Stimulated activated CD8-positive, alpha-beta memory T cell treated with anti-CD3 and anti-CD28 coated beads, Interleukin-4, amount 100 ng/mL, for 24 hours (primary cell): ENCODE measurements at places on chromosomes 2 and 18.

DNA sequence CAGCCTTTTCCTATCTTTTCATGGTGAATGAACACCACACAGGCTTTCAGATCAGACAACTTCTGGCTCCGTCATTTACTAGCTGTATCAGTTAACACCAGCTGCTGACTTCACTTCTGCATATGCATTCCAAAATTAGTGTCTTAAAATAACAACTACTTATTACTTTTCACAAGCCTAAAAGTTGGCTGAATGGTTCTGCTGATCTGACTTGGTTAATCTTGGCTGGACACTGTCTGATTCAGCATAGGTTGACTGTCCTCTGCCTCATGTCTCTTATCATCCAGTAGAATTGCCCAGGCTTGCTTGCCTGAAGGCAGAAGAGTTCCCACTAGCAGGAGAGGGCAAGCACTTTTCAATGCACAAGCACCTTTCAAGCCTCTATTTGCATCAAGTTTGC lies 72.7 kb downstream of the MARCHF4 start:
- DNase-seq, result no peak

DNA sequence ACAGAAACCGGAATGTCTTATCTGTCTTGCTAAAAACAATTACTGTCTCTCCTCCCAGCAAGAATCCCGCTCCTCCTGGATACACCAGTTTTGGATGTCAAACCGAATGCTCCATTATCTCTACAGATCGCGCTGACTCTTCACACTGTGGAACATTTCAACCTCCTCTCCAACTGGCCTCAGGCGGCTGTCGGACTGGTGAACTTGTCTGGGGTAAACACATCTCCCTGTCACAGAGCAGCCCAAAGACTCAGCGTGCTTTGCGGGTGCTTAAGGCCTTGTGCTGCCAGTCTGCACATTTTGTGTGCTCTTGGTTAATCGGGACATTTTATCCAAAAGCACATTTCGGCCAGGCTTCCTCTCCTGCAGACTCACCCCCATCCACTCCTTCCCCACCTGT lies 173.1 kb downstream of the ICOS start:
- no peak for DNase-seq

GRCh38 chr18:61998957-61999356 lies 106.2 kb upstream of the RNF152 start:
- no peak for DNase-seq

- no peak for DNase-seq
These were observed 70.8 kb downstream of the LRP2 start for GRCh38 chr2:169291517-169291916.

- DNase-seq, result no peak
These were observed 25.7 kb downstream of the SRBD1 start for GRCh38 chr2:45585267-45585861.

GRCh38 chr2:64359892-64360657 lies 93.9 kb upstream of the LGALSL start:
- DNase-seq, result peak; percentile 48

GRCh38 chr2:85667561-85668008 lies 414 bp downstream of the SFTPB start:
- DNase-seq, result no peak

DNA sequence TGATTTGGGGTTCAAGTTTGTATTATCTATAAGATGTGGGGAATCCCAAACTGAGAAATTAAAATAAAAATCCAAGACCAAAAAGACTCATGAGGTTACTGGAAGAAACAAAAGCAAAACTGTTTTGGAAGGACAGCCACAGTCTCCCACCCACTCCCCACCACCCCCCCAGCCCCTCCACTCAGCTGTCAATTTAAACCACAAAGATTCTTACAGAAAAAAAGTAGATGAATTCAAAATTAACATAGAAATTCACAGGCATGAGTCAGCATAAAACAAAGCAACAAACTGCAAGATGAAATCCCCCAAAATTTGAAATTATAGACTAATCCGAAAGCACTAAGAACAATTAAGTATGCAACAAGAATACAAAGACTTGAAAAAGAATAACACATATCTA lies 12.1 kb downstream of the MAP4K3 start:
- no peak for DNase-seq

DNA sequence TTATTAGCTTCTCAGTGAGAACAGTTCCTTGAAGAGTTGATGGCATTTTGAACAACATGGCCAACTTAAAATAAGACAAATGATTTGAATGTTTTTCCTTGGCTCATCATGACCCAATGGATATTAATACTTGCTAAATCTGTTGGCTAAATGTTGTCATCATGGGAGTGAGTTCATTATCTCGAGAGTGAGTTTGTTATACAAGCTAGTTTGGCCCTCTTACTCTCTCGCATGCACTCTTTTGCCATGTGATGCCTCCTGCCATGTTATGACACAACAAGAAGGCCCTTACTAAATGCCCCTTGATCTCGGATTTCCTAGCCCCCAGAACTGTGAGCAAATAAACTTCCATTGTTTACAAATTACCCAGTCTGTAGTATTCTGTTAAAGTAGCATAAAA lies 22.9 kb upstream of the SANBR start:
- no peak for DNase-seq

DNA sequence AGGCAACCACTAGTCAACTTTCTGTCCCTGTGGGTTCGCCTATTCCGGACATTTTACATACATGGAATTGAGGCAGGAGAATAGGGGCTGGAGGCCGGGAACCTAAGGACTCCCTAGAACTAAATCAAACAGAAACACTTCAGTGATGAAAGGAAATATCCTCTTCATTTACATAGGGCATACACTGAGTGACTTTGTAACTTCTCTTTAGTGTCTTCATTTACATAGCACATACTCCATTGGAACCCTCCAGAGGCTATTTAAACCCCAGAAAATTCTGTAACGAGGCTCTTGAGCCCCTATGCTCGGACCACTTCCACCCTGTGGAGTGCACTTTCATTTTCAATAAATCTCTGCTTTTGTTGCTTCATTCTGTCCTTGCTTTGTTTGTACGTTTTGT lies 56.5 kb downstream of the CCDC195 start:
- DNase-seq, result no peak

DNA sequence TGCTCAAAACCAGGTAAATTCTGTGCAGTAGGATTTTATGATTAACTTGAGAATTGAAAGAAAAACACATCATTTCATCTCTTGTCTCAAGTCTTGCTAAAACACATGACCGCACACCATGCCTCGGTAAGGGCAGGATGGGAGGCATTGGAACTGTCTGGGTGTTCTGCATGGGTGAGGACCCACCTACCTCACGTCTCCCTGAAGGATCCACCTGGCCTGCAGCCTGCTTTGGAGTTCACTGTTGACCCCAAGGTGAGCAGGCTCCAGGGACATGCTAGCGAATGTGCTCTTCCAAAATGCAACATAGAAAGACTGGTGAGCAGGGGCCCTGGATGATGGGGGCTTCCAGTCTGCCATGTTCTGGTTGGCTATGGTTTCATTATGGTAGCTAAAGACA lies 131.5 kb downstream of the NCK2 start:
- DNase-seq, result no peak

DNA sequence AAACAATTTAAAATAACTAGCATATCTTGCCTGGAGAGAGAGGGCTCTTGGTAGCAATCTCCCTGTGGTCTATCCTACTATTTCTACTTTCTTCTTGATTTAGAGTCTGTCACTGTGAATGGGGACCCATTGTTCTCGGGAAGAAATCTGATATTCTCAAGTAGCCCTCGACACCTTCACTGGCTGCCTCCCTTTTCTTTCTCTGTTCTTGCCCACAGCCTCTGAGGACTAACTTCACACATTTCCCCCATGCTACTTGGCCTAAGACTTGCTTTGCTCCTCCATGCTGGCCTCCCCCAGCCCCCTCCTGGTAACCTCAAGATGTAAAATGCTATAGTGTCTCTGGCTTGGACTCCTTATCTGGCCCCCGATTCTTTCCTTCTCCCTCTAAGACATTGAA lies 58.8 kb upstream of the NT5C1B start:
- DNase-seq, result no peak

GRCh38 chr2:170163411-170164065 lies 14.4 kb upstream of the MYO3B start:
- DNase-seq, result no peak

- DNase-seq, result no peak
These were observed 10.8 kb upstream of the MAPRE2 start for GRCh38 chr18:35030277-35030989.

DNA sequence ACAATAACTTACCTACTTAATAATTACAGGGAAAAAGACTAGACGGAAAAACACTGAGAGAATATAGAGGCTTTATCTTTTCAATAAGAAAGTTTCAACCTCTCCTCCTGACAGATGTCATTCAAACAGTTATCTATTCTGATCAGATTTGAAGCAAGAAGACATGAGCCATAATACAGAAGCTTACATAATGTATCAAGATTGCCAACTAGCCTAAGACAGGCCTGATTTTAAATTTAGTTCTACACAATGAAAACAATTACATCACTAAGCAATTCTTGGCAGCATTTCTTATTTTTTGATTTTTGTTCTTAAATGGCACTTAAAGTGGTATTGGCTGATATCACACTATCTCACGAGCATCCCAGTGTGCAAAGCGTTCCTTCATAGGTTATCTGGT lies 41.6 kb downstream of the GPR155 start:
- DNase-seq, result no peak

GRCh38 chr2:235858881-235859280 lies 309.3 kb downstream of the GBX2 start:
- DNase-seq, result no peak

DNA sequence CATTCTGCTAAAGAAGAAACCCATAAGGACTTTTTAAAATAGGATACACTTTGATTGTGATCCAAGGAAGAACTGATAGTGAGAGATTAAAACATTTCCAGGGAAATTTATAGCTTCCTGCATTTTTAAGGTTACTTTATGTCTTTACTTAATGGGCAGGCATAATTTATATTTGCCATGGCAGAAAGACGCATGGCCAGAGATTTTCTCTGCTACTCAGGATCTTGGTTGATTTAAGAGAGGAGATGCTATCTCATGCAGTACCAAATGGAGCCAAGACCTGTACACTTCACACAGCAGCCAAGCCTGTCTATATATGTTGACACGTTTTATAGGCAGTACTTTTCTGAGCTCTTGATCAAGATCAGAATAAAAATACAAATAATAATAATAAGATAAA lies 60.9 kb upstream of the NT5C1B start:
- no peak for DNase-seq

GRCh38 chr2:216607277-216607560 lies 26.0 kb upstream of the IGFBP2 start:
- no peak for DNase-seq

DNA sequence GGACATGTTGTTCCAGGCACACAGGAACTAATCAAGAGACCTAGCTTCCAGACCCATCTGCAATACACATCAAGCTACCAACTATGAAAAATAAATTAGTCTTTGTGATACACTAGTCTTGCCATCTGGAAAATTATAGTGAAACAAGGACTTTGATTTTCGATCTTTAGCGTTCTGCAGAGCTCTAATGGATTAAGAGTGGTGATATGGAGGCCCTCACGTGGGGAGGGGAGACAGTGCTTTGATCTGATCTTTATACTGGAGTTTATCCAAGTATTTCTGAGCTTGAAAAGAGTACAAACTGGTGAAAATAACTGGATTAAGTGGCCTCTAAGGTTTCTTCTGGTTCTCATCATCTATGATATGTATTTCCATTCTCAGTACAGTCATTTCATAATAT lies 273.4 kb upstream of the CDH7 start:
- DNase-seq, result no peak

- no peak for DNase-seq
These were observed 38.9 kb upstream of the MGAT4A start for GRCh38 chr2:98769784-98770183.

GRCh38 chr2:37415128-37415820 lies 70.8 kb downstream of the QPCT start:
- DNase-seq, result no peak

DNA sequence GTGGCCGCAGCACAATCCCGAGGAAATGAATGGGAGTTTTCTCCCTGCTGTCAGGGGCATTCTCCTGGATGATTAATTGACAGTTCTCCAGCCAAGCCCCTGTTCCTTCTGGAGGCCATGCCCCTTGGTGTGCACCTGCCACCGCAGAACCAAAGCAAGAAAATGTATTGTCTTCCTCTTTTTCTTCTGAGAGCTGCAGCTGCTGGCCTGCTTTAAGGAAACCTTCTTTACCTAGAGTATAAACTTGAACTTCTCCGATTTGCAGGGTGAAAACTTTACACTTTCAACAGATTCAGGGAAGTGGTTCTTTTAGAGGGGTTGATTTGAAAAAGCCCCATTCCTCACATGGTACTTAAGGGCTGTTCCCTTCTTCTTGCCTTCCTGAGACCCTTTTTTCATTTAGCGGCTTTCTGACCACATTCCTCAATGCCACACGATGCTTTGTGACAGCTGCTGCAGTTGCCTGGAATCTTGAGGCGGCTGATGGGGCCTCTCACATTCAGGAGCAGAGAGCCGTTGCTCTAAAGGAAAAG lies 402.8 kb downstream of the TXNL1 start:
- no peak for DNase-seq

DNA sequence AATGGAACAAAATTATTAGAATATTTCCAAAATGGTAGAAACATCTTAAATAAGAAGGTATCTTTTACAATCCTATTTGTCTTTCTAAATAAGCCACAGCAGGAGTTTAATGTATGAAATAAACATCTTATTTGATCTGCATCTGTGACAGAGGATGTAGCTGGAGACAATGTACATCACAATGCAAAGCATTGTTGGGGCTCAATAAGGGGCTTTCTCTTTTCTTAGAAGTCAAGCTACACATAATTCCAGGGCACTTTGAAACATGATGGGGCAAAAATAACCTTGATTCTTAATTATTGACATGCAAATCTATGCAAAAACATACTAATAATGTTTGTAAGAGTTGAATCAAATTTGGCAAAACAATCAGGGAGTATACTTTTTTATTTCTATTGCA lies 255.1 kb downstream of the DSC3 start:
- no peak for DNase-seq

GRCh38 chr2:215826376-215826775 lies 187.0 kb downstream of the MREG start:
- no peak for DNase-seq

DNA sequence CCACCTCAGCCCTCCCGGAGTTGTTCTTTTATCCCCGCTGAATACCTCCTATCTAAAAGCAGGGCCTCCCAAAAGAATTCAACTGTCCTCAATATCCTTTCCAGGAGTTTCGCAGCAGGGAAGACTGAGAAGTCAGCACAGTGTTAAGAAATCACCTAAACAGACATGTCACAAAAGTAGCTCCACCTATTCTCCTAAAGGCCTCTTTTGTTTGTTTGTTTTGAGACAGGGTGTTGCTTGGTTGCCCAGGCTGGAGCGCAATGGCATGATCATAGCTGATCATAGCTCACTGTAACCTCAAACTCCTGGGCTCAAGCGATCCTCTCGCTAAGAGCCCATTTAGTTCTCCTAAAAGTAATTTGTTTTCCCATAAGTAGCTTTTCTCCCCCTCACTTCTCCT lies 53.8 kb downstream of the TEX44 start:
- DNase-seq, result no peak
